ENCODE measurements at places on chromosomes 11 and 22.

DNA sequence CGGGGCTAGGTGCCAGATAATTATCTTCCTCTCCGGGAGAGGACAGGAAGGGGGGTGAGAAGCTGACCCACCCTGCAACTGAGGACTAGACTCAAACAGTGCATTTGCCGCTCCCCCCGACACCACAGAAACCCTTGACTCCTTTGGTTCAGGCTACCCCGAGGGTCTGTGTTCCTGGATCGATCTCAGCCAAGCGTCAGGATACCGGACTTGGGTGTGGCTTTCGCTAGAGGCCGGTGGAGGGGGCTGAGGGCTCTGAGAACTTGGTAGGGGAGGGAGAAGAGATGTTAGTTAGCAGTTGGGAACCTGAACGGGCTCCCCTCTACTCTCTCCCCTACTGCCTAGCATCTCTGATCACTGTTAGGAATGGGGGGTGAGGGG is 840 bp downstream of the SEZ6L start:
- no peak for DNase-seq

GRCh38 chr11:35663408-35663702 is 780 bp downstream of the TRIM44 start:
- no peak for DNase-seq

DNA sequence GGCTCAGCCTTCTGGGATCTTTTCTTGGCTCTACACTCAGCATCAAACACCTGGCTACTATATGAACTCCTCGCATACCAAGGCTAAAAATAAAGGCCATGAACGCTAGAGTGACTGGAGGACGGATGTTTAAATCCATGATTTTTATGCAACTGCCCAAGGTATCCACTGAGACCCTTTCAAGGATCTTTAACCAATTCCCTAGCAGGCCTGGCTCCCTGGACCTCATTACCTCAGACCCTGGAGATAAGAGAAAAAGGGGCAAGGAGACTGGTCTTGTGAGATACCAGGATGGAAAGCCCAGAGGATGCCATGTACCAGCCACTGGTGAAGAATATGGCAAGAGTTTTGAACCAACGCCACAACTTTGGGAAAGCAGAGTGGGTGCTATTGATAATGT is at the start of gene OR51G2:
Gene OR51G2, minus strand, starts transcription at position 101 of the 400 bp plus-strand sequence. CDS start 3,687 bp downstream, outside the sequence.
- no peak for DNase-seq

DNA sequence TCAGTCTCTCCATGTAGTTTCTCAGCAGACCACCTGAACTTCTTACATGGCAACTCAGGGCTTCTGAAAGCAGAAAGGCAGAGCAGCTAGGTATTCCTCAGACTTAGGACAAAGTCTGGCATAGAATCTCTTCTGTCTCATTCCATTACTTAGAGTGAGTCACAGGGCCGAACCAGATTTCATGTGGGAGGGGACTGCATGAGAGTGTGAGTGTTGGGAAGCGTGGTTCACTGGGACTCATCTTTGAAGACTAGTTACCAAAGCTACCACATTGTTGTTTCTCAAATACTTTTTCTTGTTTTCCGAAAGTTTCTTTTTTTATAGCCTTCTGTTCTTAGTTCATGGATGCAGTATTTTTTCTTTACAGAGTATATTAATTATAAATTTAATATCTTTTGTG is 36.1 kb upstream of the SCN3B start:
- DNase-seq = no peak

DNA sequence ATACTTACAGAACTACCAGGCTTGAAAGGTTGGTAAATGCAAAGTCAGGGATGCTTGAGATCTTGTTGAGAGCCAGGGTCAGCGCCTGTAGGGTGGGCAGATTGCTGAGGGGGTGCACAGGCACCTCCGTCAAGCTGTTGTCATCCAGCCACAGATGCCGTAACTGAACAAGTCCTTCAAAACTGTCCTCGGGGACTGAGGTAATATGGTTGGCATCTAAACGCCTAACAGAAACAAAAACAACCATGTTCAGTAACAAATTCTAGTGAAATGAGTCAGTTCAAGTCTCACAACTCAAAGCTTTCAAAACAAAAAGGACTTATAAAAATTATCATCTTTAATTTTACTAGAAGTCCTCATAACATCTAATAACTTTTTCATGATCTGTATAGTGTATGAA is 22.2 kb upstream of the CCDC34 start:
- DNase-seq = no peak

- DNase-seq = no peak
Observed at GRCh38 chr22:24355574-24355973, 71.8 kb upstream of the ADORA2A start.

GRCh38 chr11:122253589-122254231 is 137.7 kb upstream of the BLID start:
- no peak for DNase-seq

DNA sequence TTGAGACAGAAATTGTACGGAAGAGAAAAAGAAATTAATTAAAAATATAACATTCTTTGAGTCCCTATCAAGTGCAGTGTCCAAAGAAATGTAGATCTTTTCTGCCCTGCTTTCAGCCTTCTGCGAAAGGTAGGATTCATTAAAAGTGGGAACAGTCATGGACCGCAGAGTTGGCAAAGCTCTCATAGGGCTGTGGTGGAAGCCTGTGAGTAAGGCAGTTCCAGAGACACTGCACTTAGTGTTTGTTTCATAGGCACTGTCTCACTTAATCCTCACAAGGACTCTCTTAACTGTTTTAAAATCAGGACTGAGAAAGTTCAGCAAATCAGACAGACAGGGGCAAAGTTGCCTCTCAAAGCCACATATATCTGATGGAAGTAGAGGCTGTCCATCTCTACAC is 5.5 kb downstream of the MRGPRX2 start:
- DNase-seq = no peak

GRCh38 chr11:31815711-31816467 is 4.8 kb upstream of the PAX6 start:
- DNase-seq = no peak

GRCh38 chr22:47197773-47198500 is 435.5 kb downstream of the TBC1D22A start:
- DNase-seq = no peak

GRCh38 chr11:102733232-102733875 is 8.6 kb upstream of the MMP8 start:
- no peak for DNase-seq

- DNase-seq = no peak
Observed at GRCh38 chr11:40388097-40388818, 1071.2 kb downstream of the LRRC4C start.

DNA sequence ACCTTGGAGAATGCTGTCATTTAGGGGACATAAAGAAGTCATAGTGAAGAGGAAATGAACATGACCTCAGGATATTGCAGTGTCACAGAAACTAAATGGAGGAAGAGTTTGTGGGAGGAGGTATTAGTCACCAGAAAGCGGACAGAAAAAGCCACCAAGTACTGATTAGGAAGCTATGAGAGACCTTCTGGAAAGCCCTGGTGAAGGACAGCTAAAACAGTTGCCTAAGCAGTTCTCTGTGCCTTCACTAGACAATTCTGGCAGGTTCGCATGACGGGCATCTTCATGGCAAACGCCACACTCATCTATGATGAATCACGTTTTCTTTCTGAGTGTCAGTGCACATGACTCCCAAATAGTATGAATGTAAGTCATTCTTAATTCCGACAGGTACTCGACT is 325.8 kb downstream of the C11orf87 start:
- DNase-seq = no peak

GRCh38 chr22:23400286-23400981 is 179.7 kb downstream of the IGLL1 start:
- DNase-seq = no peak

GRCh38 chr11:9143721-9144120 is 52.3 kb upstream of the SCUBE2 start:
- DNase-seq = no peak

DNA sequence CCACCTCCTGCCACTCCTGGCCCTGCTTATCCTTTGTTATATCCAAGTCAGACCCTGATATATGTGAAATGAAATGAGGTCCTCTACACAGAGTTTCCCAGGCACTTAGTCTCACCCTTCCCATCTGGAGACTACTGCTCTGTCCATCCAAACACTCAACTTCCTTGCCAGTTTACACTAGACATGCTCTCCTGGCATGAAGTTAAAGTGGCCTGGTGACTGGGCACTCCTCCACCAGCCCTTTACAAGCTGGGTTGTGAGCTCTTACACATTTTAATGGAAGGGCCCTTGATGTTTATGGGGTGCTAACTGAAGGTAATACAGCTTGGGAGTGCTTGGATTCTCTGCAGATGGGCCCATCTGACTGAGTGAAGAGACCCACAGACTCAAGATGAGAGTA is 216.1 kb upstream of the NARS2 start:
- no peak for DNase-seq

DNA sequence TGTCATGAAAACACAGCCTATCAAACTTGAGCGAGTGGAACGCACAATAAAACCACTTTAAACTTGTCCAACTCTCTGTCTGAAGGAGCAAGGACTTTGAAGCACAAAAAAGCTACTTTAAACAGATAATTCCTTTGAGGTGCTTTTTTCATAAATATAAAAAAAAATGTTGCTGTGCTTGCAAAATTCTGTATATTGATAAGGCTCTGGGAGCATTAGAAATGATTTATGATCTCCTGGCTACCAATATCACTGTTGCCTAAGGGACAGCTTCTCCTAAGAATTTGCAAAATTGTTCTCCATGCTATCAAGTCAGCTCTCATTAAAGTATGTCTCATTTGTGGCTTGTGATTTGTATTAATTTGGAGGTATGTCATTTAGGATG is 37.6 kb upstream of the LDLRAD3 start:
- no peak for DNase-seq

GRCh38 chr22:22968366-22968765 is 80.8 kb downstream of the IGLL5 start:
- no peak for DNase-seq

- no peak for DNase-seq
Observed at GRCh38 chr22:31346255-31346732, at the start of gene PATZ1. PATZ1 (minus strand) TSS chr22:31346346; CDS start chr22:31345602, 744 bp downstream.

GRCh38 chr11:20618083-20618482 is 18.7 kb downstream of the SLC6A5 start:
- DNase-seq = no peak

GRCh38 chr22:18947905-18948304 is 11.8 kb upstream of the PRODH start:
- no peak for DNase-seq

GRCh38 chr11:111086058-111086457 is 159.5 kb upstream of the POU2AF2 start:
- no peak for DNase-seq

GRCh38 chr22:39524089-39524752 is 3.9 kb downstream of the ATF4 start:
- no peak for DNase-seq

- DNase-seq = no peak
Observed at GRCh38 chr11:2579315-2580060, 120.3 kb downstream of the KCNQ1OT1 start.

- no peak for DNase-seq
Observed at GRCh38 chr22:25478528-25478927, 85.9 kb upstream of the GRK3 start.

DNA sequence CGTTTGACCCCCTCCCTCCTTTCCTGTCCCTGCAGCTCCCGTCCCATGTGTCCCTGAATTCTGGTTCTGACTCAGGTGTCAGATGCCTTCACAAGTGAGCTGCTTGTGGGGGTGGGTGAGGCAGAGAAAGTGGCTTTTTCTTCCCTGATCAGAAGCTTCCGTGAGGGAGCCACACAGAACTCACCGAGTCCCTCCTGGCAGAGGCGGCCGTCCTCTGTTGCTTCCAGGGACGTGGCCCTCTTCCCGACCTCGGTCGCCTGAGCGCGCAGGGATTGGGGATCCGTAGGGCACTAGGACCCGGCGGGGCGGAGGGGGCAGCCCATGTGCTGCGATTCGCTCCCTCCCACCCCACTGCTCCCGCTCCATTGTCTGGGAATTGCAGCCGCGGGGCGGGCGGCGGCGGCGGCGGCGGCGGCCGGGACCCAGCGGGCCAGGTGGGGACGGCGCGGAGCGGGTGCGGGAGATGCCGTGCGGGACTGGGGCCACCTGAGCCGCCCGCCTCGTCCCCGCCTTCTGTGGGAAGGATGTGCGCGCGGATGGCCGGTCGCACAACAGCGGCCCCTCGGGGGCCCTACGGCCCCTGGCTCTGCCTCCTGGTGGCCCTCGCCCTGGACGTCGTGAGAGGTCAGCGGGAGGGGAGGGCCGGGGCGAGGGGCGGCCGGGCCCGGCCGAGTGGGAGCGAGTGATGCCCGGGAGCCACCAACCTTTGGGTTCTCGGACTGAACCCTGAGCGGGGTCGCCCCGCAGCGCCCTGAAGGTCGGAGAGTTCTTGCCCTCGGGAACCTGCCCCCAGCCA is at the start of gene TMEM132A:
Gene TMEM132A, plus strand, starts transcription at position 351 of the 796 bp plus-strand sequence. Its CDS starts 174 bp downstream, at position 525.
- no peak for DNase-seq

GRCh38 chr11:110866081-110866480 is 153.8 kb upstream of the ARHGAP20 start:
- DNase-seq = no peak

DNA sequence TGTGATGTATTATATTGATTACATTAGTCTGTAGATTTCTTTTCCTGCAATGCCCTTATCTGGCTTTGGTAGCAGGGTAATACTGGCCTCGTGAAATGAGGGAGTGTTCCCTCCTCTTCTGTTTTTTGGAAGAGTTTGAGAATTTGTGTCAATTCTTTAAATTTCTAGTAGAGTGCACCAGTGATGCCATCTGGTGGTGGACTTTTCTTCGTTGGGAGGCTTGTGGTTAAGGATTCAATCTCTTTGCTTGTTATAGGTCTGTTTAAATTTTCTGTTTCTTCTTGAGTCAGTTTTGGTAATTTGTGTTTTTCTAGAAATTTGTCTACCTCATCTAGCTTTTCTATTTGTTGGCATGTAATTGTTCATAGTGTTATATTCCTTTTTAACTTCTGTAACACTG is 18.9 kb downstream of the SHANK3 start:
- DNase-seq = no peak

DNA sequence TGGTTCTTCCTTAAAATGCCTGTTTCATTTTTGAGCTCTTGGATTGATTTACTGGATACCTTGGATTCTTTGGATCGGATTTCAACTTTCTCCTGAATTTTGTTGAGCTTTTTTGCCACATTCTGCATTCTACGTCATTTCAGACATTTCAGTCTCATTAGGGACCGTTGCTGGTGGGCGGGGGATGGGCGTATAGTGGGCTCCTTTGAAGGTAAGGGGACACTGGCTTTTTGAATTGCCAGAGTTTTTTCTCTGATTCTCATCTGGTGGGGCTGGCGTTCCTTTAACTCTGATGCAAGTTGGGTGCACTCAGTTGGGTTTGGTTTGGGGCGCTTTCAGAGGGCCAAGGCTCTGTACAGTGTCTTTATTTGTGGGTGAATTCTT is 216.5 kb downstream of the DYNC2H1 start:
- no peak for DNase-seq

Data from cortex of kidney (tissue), 1 donor.